ENCODE measurements at places on chromosomes 11 and 22.

- no peak for DNase-seq
Measured at GRCh38 chr11:128222245-128222884, 365.0 kb downstream of the ETS1 start.

DNA sequence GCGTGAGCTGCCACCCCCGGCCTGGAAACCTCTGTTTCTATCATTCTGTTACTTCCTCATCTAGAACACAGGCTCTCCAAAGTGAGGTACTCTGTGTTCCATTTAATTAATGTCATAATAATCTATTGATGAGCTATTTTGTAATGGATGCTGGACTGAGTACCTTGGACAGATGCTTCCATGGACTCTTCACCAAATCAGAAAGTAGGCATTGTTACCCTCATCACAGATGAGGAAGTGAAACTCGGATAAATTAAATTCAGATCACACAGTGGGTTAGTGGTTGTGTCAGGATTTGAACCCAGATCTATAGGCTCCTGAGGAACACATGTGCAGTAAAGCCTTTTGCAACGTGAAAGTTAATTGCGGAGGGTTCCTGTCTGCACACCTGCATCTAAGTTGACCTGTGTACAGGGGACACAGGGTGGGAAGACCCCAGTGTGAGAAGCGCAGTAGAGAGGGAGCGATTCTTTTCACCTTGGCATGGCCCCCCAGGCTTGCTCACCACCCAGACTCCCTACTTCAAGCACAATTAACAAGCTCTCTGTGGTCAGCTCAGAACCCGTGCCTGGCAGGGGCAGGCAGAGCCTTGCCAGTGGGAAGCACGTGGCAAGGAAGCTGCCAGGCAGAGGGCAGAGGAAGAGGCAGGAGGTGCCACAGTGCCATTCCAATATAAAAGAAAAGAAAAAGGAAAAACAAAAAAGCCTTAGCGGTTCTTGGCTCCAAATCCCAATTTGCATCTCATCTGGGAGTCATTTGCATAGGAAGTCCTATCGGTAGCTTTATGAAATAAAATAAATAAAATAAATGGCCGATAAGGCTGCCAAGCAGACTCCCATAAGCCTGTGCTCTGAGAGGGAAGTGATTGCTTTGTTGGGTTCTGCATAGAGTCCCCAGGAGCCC is 239.3 kb downstream of the GRIK4 start:
- DNase-seq = no peak

DNA sequence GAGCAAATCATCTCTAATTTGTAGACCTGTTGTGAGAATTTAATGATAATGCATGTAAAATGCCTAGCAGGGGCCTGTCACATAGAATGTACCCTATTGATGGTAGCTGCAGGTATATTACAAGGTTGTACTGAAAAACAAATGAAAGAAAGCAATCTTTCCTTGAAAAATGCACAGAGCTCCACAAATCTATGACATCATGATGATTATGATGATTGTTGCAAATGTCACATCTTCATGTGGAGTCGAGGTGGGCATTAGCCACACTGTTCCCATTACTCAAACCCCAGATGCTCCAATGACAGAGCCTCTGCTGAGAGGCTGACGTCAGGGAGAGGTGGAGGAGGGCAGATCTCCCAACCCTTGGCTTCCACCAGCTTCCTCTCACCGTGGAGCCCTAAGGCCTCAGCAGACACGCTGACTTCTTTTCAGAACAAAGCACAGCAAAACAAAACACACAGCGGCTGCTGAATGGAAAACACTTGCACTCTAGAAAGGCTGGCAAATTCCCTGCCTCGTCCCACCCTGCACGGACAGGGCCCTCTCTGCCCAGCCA is 298.3 kb downstream of the KIRREL3 start:
- DNase-seq = no peak

- DNase-seq = no peak
Measured at GRCh38 chr11:35038211-35038928, 100.6 kb upstream of the CD44 start.

DNA sequence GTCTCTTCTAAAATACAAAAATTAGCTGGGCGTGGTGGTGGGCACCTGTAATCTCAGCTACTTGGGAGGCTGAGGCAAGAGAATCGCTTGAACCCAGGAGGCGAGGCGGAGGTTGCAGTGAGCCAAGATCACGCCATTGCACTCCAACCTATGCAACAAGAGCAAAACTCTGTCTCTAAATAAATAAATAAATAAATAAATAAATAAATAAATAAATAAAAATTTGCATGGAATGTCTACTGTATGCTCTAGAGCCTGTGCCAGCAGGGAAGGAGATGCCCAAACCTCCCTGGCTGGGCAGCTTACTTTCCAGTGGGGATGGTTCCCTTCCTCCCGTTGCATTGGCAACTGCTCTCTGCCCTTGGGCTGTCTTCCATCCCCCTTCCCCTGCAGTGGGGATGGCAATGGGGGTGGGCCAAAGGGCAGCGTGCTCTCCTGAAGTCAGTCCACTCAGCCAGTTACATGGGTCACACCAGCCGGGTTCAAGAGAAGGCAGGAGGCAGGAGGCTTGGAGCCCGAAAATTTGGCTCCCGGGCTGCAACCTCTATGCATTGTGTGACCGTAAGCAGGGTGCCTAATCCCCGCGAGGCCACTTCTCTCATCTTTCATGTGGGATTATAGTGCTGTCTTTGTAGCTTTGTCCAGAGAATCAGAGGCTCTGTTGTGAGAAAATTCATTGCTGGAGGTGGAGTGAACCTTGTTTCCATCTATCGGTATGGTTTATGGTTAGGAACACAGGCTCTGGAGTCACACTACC is 1.4 kb upstream of the LRRC10B start:
- no peak for DNase-seq

- DNase-seq = no peak
Measured at GRCh38 chr22:32339190-32340012, 18.3 kb upstream of the RFPL3 start.

DNA sequence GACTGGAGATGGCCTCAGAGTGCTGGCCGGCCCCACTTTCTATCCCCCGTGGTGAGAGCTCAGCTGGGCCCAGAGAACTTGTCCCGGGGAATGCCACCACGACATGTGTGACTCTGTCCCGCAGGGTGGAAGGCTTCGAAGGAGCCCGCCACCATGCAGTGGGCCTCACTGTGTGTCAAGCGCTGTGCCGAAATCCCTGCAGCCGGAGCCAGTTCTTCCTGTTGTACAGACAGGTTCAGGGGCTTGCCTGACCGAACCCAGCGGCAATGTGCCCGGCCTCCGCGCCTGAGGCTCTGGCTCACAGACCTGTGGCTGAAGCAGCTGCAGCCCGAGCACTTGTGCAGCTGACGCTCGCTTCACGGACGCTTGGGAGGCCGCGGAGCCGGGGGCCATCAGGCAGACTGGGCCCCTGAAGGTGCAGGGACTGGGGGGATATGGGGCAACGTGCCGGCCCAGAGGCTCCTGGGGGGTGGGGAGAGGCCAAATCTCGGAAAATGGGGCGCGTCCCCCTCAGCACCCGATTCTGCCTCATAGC is 650 bp downstream of the PPM1F start:
- no peak for DNase-seq

- no peak for DNase-seq
Measured at GRCh38 chr22:46018859-46019258, 41.9 kb upstream of the WNT7B start.

GRCh38 chr11:63448646-63449045 is 42.3 kb downstream of the PLAAT5 start:
- DNase-seq = no peak
